ENCODE measurements at places on chromosomes 2 and 18.
A peak's percentile ranks its signal among the peaks of the same experiment; 100 is the strongest.

GRCh38 chr2:98867539-98868309 lies 68.3 kb downstream of the CRACDL start:
- peak; percentile 53 for DNase-seq

DNA sequence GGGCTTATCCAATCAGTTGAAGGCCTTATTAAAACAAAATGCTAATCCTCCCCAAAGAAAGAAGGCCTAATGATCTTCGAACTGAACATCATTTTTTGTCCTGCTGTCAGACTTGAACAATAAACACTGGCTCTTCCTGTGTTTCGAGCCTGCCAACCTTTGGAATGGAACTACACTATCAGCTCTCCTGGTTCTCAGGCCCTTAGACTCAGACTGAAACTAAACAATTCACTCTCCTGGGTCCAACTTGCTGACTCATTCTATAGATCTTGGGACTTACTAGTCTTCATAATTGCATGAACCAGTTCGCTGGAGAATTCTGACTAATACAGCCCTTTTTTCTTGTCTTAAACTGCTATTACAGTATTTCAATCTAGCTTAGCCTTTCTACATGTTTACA lies 235.2 kb downstream of the LNPK start:
- DNase-seq, result no peak

GRCh38 chr2:159044804-159045286 lies 76.4 kb downstream of the TANC1 start:
- DNase-seq, result peak; percentile 78

GRCh38 chr2:189168856-189169499 lies 10.6 kb downstream of the COL5A2 start:
- DNase-seq, result no peak

DNA sequence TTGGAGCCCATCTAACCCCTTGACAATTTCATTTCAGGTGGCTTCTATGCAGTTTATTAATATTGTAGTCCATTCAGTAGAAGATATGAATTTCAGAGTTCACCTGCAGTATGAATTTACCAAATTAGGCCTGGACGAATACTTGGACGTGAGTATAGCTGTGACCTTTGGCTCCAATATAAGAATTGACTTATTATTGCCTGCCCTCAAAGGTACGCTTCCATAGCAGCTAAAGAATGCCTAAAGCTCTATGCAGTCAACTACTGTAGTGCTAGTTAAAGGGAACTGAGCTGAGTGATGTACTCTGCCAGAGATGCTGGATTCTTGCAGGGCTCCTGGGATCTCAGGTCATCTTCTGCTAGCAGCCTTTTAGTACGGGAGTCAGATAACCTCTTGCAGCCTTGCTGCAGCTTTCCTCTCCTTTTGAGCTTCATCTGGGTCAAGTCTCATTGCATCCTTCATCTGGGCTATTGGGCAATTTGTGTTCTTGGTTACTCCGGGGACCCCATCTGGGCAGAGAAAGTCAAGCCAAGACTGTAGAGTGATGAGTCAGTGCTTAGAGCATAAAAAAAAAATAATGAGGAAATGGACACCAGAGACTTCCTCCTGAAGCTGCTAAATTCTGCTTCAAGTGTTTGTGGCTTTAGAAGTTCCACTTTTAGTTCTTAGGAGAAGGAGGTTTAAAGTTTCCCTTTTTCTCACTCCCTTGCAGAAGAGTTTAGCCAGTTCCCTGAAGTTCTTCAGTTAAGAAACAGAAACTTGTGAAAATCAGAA lies 105.6 kb downstream of the PRPF40A start:
- DNase-seq, result peak; percentile 67

DNA sequence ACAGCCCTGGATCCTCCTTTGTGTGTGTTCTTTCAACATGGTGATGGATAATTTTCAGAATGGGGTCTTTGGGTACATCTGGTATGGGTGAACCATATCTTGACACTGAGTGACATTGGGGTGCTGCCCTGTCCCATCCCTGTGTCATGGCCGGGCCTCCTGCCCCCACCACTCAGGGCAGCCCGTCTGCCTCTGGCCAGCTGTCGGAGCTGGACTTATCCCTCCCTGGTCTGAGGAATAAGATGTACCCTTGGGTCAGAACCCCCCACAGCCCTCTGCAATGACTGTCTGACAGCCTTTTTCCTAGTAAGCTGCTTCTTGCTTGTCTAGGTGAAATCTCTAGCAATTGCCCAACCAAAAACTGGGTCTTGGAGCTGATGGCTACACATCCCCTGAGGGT lies 142.9 kb downstream of the SH3RF3 start:
- DNase-seq, result no peak

GRCh38 chr18:74595431-74595830 lies 2.2 kb upstream of the ZNF407 start:
- no peak for DNase-seq

DNA sequence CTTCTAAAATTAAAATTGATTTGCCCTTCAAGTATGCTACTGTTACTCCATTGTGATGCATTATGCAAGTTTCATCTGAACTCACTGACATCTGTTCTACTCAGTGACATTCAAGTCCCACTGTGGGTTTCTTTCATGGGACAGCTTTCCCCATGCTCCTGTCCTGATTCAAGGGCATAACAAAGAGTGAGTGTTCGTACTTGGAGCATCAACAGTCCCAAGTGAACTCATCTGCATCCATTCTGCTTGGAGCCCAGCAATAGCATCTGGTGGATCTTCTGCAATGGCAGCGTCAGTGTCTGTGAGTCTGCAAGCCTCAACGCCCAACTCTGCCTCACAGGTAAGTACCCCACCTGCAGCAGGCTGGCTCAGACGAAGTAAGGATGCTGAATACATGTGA lies 27.5 kb downstream of the BUB1 start:
- DNase-seq, result no peak

DNA sequence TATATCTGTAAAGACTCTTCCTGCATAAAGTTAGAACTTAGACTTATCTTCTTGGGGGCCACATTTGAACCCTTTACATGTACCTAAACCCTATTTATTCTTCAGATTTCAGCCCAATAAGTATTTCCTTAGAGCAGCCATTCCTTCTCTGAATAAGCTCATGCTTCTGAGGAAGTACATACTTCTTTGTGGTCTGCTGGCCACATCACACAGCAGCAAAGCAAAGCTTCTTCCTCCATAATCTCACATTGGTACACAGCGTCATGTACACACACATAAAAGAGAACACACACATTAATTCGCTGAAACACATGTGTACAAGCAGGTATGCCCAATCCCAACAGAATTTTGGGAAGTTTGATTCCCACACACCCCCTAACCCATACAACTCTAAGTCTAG lies 331.0 kb downstream of the CDH2 start:
- no peak for DNase-seq

DNA sequence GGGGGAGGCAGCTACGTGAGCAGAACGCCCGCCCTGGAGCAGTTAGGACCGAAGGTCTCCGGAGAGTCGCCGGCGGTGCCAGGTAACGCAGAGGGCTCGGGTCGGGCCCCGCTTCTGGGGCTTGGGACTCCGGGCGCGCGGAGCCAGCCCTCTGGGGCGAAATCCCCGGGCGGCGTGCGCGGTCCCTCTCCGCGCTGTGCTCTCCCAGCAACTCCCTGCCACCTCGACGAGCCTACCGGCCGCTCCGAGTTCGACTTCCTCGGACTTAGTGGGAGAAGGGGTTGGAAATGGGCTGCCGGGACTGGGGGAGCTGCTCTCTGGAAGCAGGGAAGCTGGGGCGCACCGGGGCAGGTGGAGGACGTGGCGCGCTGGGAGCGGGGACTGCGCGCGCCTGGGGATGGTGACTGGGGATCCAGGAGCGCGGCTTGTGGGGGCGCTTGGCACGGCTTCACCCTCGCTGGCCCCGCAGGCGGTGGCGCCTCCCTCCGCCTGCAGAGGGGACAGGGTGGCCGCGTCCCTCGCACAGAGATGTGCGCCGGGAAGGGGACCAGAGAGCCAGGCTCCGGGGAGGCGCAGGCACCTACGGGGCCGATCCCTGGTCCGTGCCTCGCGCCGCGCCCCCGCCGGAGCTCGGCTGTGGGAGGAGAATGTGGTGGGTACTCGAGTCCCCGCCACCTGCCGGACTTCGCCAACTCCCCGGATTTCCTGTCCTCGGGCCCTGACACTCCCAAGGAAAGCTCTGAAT lies 688 bp downstream of the CDH20 start:
- DNase-seq, result no peak

GRCh38 chr2:175552902-175553301 lies 371.4 kb upstream of the ATP5MC3 start:
- DNase-seq, result no peak

DNA sequence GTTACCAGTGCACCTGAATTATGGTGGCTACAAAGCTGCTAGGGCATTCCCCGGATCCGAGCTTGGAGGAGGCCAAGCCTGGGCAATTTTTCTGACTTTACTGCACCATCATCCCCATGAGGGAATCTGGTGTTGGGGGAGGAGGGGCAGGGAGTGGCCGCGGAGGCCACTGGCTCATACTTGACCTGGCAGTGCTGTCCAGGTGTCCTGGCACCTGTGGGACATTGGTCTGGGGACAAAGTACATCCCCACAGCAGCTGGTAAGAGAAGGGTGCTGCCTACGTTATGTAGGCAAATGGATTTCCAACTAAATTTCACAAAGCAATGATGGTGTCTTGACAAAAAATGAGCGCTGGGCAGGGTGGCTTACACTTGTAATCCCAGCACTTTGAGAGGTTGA lies 48.3 kb downstream of the KLHL29 start:
- DNase-seq, result no peak

- no peak for DNase-seq
Observed at GRCh38 chr2:40225670-40226210, 226.2 kb downstream of the SLC8A1 start.

GRCh38 chr18:50315100-50315871 lies 27.8 kb upstream of the CXXC1 start:
- no peak for DNase-seq

GRCh38 chr2:226754821-226755604 lies 44.6 kb downstream of the IRS1 start:
- no peak for DNase-seq

DNA sequence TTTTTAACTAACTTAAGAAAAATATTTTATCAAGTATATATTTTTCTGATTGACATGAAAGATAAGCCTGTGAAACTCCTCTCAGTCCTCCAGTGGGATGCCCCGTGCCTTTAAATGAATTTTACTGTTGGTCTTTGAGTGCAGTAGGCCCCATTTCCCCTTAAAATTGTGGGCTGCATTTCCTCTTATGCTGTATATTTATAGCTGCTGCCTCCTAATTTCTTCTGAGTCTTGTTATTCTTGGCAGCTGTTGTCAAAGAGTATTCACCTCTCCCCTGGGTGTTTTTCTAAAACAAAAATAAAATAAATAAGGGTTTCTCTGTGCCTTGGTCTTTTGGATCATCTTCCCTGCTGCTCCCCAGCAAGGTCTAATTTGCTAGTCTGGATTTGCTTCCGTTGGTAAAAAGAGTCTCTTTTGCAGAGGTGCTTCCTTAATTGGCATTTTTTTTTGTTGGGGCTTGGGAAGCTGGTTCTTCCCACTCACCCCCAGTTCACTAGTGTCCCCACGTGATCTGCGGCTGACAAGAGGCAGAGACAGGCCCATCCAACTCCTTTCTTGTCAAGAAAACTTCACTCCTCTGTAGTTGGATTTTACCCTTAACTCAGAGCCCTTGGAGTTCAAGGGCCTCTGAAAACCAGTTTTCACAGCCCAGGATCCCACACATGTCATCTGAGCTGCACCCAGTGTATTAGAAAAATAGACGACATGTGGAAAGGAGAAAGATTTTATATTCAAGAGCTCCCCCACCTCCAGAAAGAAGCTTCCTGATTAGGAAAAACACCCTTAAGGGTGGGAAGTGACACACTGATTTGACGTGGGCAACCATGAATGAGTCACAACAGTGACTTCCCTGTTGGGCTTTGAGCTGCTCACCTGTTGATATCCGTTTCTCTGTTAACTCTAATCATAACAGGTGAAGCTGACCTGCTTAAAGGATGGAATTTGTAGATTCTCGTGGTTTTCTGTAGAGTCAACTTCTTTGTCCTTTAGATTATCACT lies 431.5 kb downstream of the DCDC2C start:
- DNase-seq, result no peak

GRCh38 chr2:80153151-80153550 lies 151.4 kb downstream of the LRRTM1 start:
- no peak for DNase-seq

DNA sequence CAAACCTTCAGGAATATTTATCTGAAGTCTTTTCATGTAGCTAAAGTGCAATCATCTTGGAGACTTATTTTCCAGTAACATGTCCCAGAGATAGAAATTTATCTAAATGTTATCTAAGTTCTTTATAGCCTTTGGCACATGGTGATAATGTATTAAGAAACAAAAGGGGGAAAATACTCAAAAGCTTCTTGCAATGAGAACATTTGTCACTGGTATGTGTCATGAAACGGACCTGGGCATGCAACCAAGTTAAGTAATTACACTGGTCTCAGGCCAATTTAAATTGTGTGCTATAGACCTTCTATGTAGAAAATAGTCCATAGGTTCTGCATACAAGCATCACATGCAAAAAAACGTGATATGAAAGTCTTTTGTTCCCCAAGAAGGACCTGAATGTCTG lies 136.2 kb downstream of the SLC8A1 start:
- peak; percentile 40 for DNase-seq
